MCF 10A (cell line): ENCODE measurements at places on chromosomes 5 and 9. TPM values are rescaled to one million over a fixed set of nuclear protein-coding genes. Genes with fewer than 3 reads are reported as not detected.

DNA sequence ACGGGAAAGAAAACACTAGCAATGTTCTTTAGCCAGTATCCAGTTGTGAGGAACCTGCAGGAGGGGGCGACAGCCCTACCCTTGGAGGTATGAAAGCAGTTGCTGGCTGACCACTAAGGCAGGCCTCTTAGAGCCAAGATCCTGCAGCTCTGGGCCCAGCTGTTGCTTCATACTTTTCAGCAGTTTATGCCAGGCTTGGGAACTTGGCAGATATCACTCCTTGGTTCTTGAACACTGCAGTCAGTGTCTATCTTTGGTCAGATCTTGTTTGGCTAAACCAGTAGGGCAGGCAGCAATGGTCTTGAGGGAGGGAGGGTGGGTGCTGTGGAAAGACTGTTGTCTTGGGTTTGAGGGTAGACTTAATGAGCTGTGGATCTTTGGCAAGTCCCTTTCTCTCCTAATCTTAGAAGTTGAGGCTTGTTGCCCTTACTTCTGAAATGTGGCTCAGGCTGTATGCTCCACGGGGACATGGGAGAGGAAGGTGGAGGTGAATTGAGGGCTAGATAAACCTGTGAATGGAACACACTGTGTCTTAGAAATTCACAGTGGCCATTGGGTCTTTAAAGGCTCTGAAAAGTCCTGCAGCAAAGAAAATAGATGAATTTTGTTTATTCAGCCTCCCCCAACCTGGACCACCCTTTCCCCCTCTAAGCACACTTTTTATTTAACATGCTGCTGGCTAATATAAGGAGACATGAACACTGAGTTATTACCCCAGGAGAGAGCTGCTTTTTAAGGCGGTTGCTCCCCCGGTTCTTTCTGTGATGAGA is 37.5 kb downstream of the ZNF618 start:
- DNase-seq: no peak
- no peaks in the 10 kb centered on the region for H3K27me3 ChIP-seq
- no peaks in the 10 kb centered on the region for H3K4me1 ChIP-seq
- H3K27ac ChIP-seq: no peak overlapping the region
- no peak overlapping the region for H3K4me3 ChIP-seq

DNA sequence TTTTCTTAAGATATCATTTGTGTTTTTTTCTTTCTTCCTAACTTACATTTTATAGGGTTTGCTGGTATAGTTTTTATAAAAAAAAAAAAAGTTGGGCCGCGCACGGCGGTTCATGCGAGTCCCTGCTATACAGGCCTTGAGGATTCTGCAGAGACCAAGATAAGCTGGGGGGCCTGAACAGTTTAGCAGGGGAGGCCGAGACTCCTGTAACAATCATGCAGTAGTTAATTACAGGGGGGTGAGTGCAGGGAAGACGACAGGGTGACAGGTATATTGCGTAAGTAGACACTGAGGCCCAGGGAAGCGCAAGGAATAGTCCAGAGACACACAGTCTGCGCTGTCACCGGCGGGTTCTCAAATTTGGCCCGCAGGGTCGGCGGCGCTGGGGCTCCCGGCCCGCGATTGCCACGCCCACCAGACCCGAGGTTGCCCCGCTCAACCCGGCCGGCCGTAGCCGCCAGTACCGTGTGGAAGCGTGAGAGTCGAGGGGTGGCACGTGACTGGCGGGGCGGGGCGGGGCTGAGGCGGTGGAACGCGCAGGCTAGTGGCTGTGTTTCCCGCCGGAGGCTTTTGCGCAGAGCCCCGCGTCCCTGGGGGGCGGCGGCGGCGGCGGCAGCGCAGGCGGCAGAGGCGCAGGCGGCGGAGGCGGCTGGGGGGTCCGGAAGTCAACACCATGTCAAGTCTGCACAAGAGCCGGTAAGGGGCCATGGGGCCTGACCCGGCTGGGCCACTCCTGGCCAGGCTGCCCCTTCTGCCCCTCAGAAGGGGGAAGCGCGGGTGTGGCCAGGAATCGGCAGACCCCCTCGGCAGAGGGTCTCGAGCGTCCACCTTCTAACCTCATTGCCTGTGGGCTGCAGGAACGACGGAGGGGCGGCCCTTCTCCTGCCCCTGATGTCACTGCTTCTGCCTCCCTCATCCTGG is at the start of gene TBC1D13:
Gene TBC1D13 (plus strand): TSS at position 573 of the 921 bp plus-strand sequence. CDS start 101 bp downstream, at position 674.
- H3K4me1 ChIP-seq: no peaks in the 10 kb centered on the region
- H3K4me3 ChIP-seq: peak within 1 kb of the TSS; percentile 90
- no peaks in the 10 kb centered on the region for H3K27me3 ChIP-seq
- peak; percentile 80 for DNase-seq
- H3K36me3 ChIP-seq: peaks cover 14% of the 10 kb centered on the region
- peak within 1 kb of the TSS; percentile 85 for H3K27ac ChIP-seq

DNA sequence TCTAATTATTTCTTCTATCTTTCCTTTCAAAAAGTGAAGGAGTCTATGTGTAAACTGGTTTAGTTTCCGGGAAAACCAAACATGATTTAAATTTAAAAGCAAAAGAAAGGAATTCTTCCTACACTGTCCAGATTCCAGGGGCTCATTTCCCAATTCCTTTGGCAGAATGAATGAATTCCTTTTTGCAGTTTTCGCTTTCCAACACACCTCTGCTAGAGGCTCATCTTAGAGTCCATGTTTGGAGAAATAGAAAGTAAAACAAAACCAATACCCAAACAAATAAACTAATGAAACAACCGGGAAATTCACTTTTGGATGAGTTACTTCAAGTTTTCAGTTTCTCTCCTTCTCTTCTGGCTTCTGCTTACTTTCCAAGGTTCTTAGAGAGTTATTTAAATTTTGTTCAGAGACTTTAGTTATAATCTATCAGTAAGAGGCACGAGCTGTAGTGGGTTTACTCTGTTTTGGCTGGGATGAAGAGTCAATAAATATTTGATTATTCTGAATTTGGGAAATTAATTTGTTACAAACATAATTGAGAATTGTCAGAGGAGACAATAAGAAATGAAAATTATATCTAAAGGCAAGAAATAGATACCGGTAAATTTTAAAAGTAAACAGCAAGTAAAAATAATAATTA is 365.0 kb upstream of the CDH9 start:
- H3K36me3 ChIP-seq: no peaks in the 10 kb centered on the region
- peak overlapping the region; percentile 95 for H3K27ac ChIP-seq
- no peaks in the 10 kb centered on the region for H3K27me3 ChIP-seq
- no peaks in the 10 kb centered on the region for H3K4me1 ChIP-seq
- peak; percentile 55 for DNase-seq

DNA sequence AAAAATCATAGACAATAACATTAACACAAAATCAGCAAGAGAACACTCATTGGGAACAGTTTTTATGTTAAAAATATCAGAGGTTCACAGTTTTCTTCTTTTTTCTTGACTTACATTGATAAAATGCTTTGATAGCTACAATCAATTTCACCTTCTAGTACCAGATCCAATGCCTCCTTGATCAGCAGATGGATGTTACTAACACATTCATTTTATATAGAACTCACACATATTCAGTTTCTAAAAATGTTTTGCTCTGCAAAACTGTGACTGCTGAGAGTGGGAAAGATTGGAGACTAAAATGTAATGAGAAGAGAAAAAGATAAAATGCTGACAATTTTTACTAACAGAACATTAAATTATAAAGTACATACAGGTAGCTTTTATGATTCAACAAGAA is 143.1 kb downstream of the TTC39B start:
- no peaks in the 10 kb centered on the region for H3K27me3 ChIP-seq
- H3K36me3 ChIP-seq: peaks cover 16% of the 10 kb centered on the region
- no peak for DNase-seq
- H3K27ac ChIP-seq: no peak overlapping the region
- no peak overlapping the region for H3K4me3 ChIP-seq
- H3K4me1 ChIP-seq: no peaks in the 10 kb centered on the region

SFXN1 gene
- 86.4 and 91.8 TPM in 2 replicates for total RNA-seq

SLC35D2 gene
- 20.8 and 28.0 TPM in 2 replicates for total RNA-seq

PCA3 gene
- not detected in 2 replicates for total RNA-seq

NUTM2F gene
- not detected in 2 replicates for total RNA-seq
